Suprapubic skin (tissue), 4 donors: ENCODE measurements at places on chromosomes 12 and 14.

DNA sequence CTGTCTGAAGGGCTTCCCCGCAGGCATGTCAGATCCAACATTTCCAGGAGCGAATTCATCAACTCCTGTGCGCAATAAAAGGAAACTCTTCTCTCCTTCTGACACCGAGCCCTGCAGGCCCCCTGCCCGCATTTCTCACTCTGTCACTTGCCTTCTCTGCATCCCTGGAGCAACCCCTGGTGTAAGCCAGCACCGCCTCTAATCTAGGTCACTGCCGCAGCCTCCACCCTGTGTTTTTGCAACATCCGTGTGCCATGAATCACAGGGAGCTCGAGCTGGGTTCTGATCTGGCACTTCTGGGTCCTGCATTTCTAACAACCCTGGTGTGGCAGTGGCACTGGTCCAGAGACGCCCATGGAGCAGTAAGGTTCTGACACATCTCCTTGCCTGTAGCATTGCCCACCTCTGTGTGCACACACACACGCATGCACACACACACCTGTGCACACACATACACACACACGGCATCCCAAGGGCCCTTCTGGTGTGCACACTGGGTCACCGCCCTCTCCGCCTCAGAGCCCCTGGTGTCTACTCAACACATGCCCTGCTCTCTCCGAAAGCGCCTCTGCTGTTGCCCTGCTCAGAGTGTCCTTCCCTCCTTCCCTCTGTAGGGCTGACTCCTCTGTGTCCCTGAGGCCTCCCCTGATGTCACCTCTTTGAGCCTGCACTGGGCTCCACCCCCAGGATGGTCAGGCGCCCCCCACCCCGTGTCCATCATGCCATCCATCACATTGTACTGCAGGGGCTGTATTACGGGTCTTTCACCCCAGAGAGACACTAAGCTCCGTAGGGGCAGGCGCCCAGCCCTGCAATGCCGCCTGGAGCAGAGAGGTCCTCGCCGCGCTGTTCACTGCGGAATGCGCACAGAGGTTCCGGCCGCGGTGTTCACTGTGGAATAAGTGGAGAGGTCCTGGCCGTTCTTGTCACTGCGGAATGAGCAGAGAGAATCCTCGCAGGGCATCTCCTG lies 111.4 kb upstream of the SFSWAP start:
- DNase-seq, result no peak

GRCh38 chr12:26795910-26796309 lies 37.1 kb downstream of the ITPR2 start:
- DNase-seq, result no peak

DNA sequence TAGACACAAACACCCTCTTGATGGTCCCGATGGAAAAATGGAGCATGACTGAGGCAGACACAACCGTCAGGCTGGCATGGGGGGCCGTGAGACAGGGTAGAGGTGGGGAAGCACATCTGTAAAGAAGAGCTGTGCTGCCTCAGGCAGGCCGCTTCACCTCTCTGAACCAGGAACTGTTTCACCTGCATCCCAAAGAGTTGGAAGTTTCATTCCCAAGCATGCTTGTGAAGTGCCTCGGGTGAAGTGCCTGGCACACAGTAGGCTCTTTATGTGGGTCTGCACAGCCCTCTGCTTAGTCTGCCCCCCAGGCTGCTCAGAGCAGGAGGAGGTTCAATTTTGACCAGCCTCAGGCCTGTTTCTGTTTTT lies 685 bp upstream of the SERPINA1 start:
- DNase-seq, result no peak

DNA sequence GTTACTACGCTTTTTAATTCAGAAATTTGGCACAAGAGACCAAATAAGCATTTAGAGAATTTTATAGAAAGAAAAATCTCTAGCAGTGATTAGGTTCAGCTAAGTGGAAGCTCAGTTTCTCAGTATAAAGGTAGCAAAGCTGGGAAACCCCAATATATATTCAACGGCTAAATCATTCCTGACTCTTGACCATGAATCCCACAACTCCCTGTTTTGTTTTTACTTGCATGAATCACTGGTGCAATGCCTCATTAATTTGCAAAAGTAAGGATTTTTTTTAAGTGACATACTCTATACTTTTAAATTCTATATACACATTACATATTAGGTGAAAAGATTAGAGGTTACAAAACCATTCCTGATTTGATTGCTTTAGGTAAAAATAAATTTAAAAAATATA lies 74.3 kb upstream of the PLEKHG7 start:
- DNase-seq, result no peak

DNA sequence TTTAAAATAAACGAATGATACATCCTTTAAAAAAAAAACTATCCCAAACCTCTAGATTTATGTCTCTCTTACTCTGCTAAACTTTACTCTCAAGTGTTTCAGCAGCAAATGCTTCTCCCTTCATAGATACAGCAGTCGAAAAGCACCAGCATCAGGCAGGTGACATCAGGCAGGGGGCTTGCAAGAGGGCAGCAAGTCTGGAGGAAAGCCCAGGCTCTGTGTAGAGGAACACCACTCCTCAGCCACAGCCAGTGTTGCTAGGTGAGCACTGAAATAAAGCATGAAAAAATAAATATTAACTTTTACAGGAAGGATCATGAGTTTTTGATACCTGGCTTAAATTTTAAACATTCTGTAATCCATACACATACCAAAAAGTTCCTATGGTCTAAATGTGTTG lies 419.4 kb downstream of the GALC start:
- no peak for DNase-seq

- no peak for DNase-seq
These were observed 12.9 kb downstream of the GNG2 start for GRCh38 chr14:51873221-51873893.

DNA sequence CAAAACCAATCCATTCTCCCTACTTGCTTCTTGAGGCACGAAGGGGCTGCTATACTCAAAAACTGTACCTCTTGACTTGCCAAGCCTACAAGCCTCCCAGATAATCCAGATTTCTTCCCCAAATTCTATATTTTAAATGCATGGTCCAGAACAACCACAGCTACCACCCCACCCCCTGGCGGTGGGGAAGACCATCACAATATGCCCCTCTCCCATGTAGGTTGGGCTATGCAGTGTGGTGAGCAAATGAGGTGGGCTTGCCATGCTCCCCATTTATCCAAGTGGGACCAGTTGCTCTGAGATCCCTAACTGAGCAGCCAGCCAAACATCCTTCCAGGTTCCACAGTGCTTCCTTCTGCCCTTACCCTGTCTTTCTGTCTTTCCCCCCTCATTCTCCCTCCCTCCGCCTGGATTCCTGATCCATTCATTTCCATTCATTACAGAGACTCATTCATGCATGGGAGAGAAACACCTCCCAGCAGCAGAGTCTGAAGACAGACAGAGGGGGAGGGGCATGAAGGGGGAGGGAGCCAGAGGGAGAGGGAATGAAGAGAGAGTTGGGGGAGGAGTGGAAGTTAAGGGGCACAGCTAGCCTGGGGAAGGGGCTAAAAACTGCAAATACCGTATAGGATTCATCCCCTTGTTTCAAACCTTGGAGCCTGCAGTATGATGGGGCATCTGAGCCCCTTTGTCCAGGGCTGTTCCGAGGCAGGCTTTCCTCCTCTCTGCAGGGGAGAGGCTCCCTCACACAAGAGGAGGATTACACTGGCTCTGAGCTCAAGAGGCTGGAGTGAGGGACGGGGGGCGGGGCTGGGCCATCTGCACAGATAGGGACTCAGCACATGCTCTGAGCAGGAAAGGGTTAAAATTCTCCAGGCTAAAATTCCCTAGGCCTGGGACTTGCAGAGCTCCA lies 4.4 kb downstream of the ZNF219 start:
- DNase-seq, result no peak

- no peak for DNase-seq
These were observed 133.5 kb downstream of the KTN1 start for GRCh38 chr14:55713486-55713885.

DNA sequence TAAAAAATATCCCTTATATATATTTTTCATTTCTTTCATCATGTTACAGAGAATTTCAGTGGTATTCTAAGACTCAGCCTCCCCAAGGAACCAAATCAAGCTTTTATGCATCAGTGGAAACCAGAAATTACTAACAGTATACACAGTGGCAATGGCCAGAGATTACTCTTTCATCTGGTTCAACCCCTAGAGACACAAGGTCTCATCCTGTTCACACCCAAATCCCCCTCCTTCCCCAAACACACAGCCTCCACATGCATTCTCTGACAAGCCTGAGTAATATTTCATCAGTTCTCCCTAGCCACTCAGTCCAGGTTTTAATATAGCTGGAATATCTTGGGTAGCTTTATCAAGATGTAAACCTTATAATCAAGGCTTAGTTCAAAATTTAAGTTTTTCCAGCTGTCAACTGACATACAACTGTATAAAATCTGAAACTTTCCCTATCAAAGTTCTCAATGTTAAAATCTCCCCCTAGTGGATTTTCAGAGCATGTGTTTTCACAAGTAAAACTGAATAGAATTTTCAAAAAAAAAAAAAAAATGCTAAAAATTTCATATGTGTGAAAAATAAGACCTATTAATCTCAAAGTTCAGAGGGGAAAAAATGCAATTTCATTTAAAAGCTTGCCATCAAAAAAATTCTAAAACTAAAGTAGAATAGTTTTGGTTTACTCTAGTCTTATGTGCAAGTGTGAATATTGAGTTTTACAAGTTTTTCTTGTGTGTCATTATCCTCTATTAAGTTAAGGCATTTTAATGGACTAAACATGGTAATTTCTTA lies 10.5 kb upstream of the SSTR1 start:
- DNase-seq, result no peak

DNA sequence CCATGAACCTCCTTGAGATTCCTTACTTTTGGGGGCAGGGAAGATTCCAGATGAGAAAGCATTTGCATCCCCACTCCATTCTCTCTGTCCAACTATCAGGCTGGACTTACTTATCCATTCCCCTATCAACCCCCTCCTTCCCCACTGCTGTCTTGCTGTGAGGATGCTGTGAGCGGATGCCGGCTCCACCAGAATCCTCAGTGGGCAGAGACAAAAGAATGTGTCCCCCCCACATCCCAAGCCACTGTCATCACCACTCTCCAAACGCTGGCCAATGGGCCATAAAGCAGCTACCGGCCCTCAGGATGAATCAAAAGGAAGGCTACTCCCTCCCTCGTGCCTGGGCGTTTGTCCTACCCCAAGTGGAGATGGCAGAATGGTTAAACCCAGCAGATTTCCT lies 173.0 kb upstream of the NTF3 start:
- no peak for DNase-seq

- no peak for DNase-seq
These were observed 15.9 kb downstream of the FBLN5 start for GRCh38 chr14:91931478-91932088.

GRCh38 chr14:54335569-54336155 lies 61.1 kb upstream of the CDKN3 start:
- DNase-seq, result no peak

DNA sequence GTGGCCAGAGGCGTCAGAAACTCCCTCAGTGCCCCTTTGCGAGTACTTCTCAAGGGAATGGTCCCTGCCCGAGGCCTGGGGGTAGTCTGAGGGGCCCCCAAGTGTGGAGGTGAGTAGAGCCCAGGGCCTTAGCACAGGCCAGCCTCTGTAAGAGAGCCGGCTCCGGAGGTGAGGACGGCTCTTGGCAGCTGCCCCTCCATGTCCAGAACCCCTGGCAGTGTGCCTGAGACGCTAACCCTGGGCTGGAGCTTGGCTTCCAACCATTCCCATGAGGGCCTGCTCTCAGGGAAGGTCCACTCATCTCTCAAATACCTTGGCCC lies 61.7 kb downstream of the PRMT8 start:
- no peak for DNase-seq

GRCh38 chr14:103073367-103073875 lies 10.6 kb upstream of the LBHD2 start:
- DNase-seq, result no peak

GRCh38 chr12:111072299-111072698 lies 151.9 kb upstream of the MYL2 start:
- no peak for DNase-seq

GRCh38 chr12:64714551-64714968 lies 44.6 kb downstream of the GNS start:
- no peak for DNase-seq

DNA sequence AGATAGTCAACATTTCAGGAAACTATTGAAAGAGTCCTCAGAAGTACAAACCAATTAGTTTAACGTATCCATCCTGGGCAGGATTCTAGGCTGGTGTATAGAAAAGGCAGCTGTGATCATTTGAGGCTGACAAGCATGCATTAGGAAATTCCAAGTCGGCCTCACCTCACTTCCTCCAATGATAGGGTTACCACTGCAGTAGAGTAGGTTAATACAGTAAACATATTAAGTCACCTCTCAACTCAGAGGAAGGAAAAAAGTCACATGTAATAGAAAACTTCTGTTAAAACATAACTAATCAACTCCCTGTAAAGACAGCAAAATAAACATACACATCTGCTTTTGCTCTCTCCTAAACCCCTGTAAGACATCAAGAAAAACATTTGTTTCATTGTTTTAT lies 33.5 kb downstream of the MED13L start:
- no peak for DNase-seq

DNA sequence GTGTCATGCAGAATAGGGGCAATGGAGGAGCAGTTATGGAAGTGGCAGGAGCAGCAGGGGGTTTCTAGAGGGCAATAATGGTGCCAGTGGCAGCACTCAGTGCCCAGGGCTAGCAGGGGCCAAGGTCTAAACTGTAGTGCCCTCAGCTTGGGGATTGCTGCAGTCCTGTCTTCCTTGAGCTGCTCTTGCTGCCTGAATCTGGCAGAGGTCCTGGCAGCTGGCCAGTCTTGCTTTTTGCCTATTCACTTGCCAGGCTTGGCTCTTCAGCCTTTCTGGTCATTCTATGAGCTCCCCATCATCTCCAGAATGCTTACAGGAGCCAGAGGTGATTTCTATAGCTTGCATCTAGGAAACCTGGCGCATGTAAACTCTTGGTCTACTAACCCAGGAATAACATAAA lies 72.0 kb downstream of the SUDS3 start:
- no peak for DNase-seq

GRCh38 chr14:51317373-51317772 lies 77.3 kb downstream of the TMX1 start:
- DNase-seq, result no peak

DNA sequence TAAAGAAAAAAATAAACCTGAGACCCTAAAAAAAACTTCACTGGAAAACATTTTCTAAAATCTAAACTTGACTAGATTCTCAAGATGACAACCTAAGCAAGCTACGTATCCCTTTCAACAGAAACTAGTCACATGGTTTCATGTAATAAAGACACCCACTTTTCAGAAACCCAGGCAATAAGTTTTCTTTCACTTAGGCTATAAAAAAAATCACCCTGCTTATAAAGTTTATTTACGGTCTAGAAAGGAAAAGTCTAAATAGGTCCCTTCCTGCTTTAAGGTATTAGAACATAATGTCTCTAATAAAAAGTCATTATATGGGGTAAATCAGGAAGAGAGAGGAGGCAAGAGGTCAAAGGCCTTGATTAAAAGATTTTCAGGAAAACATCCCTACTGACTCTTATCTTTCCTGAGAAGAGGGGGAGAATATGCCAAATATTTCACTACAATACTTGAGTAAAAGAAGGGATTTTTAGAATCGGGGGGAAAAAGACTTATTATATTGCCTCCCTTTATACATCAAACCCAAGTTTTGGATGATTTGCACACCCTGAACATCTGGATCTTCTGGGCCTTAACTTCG lies 9.5 kb downstream of the CLIP1 start:
- DNase-seq, result no peak

- no peak for DNase-seq
These were observed 51.5 kb upstream of the CMKLR1 start for GRCh38 chr12:108390495-108391203.
